Activated naive CD8-positive, alpha-beta T cell treated with anti-CD3 and anti-CD28 coated beads, Interleukin-2, amount 50 U/mL, for 16 hours (primary cell): ENCODE measurements at places on chromosomes 12 and 14.

- DNase-seq = peak; percentile 38
Measured at GRCh38 chr12:96177013-96177412, 17.2 kb upstream of the ELK3 start.

GRCh38 chr12:93135286-93136239 lies 206.5 kb upstream of the EEA1 start:
- no peak for DNase-seq

DNA sequence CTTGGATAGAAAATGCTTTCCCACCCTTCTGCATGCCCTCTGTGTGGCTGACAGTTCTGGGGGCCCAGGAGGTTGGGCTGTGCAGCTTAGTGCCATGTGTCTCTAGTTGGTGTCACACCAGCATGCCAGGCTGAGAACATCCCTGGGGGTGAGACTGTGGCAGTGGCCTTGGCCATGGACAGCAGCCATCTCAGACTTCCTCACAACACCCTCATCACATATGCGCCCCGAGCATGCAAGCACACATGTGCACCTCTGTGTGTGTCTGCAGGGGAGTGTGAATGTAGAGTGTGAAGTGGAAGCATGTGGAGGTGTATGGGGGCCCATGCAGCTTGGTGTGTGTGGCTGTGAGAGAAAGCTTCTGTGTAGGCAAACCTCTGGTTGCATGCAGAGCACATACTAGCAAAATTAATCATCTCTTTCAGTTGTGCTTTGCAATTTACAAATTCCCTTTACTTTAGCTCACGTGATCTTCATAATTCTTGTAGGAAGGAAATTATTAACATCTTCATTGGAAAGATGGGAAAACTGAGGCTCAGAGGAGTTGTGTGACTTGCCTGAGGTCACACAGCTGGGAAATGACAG lies 8.4 kb downstream of the ASIC1 start:
- no peak for DNase-seq

GRCh38 chr14:93926245-93926872 lies 785 bp upstream of the FAM181A start:
- DNase-seq = no peak

DNA sequence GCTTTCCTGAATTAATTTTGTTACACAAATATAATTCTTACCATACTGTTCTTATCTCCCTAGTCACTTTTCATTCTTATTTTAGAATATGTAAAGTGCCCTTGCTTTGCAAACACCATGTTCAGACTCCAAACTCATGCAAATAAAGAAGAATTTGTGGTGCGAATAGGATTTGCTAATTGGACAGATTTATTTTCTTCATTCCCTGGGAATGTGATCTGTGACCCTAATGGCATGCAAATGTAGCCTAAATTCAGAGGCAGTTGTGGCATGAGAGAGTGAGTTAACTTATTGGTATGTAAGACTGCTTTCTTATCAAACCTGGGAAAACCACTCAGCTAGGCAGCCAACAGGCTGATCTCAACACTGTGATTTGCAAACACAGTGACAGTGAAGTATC lies 10.0 kb downstream of the CAPZA3 start:
- no peak for DNase-seq

GRCh38 chr14:79352076-79352630 lies 859.2 kb downstream of the DIO2 start:
- DNase-seq = no peak

DNA sequence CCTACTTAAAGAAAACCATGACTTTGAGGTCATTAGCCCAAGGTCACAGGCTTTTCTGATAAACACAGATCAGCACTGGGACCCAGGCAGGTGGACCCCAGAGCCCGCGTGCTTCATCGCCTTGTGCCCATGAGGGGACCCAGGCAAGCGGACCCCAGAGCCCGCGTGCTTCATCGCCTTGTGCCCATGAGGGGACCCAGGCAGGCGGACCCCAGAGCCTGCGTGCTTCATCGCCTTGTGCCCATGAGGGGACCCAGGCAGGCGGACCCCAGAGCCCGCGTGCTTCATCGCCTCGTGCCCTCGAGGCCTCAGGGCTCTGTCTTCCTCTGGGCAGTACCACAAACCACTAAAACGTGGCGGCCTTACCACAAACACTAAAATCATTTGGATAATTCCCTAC lies 31.7 kb downstream of the STX2 start:
- DNase-seq = no peak

GRCh38 chr14:59707778-59708561 lies 131.4 kb upstream of the CCDC175 start:
- no peak for DNase-seq

DNA sequence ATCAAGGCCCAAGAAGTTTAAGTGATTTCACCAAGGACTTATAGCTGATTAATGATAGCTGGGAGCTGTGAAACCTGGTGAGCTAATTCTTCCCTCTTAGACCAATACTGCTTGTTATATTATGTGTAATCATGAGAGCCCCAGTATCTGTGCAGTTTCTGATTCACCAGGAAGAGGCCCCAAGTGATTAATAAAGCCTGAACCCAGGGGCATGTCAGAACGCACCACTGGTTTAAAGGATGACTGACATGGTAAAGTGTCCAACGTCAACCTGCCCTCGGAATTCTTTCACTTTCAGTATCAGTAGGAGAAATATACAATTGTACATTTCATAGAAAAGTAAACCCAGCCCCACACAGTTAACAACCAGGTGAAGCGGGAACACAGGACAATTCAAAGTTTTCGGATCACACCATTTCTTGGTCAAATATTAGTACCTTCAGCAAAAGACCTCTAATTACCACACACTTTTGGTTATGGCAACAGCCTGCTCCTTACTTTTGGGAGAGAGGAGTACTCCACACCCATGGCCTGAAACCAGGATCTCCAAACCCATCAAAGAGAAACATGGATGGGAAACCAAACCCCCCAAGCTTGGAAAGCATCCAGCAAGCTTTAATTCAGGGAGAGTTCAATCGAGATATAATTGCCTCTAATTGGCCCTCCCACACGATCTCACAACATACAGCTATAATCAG lies 28.5 kb downstream of the TMCC3 start:
- no peak for DNase-seq

DNA sequence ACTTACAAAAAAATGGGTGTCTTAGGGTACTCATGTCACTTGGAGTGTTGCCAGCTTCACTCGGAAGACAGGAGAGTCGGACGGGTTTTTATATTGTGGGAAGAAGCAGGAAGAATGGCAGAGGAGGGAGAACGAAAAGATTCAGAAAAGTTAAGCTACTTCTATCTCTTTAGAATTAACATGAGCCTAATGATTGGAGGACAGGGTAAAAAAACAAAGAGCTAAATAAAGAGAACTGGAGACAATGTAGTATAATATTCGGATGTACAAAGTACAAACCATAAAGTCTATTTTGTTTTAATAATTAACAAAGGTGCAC lies 43.9 kb downstream of the EFCAB11 start:
- DNase-seq = no peak

DNA sequence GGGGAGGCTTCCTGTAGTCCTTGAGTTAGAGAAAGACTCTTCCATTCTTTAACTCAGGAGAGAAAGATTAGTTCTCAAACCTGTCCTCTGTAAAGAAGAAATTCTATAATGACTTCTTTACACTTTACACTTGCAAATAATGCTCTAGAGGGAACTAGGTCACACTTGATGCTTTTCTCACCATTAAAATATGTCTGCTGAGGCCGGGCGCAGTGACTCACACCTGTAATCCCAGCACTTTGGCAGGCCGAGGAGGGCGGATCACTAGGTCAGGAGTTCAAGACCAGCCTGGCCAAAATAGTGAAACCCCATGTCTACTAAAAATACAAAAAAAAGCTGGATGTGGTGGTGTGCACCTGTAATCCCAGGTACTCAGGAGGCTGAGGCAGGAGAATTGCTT lies 6.3 kb downstream of the NTN4 start:
- DNase-seq = no peak

DNA sequence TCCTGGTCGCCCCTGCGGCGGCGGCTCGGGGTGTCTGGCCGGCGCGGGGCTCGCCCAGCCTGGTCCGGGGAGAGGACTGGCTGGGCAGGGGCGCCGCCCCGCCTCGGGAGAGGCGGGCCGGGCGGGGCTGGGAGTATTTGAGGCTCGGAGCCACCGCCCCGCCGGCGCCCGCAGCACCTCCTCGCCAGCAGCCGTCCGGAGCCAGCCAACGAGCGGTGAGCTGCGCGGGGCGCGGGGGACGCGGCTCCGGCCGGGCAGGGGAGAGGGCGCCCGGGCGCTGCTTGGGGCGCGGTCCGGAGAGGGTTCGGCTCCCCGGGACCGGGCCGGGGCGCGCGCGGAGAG lies at the start of gene LGALS3:
TSS of gene LGALS3 (plus strand) at position 167 of the 342 bp plus-strand sequence. CDS start 8,122 bp downstream, outside the sequence.
- no peak for DNase-seq

DNA sequence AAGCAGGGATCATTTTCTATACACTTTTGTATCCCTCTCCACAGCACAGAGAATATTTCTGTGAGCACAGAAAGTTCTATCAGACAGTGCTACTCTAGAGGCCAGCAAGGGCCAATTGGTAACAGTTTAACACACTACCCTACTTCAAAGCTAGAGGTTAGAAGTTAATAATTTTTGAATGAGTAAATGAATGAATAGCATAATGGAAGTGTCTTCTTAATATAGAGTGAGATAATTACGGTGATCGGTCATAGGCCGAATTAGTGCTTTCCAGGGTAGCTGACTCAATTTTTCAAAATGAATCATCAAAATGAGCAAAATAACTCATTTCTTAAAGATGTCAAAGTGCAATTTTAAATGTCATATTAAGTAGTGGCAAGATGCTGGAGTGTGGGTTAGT lies 67.0 kb upstream of the CCDC198 start:
- no peak for DNase-seq

- no peak for DNase-seq
Measured at GRCh38 chr12:12327802-12328201, 22.2 kb downstream of the MANSC1 start.

- no peak for DNase-seq
Measured at GRCh38 chr12:51242876-51243275, 4.2 kb downstream of the DAZAP2 start.

DNA sequence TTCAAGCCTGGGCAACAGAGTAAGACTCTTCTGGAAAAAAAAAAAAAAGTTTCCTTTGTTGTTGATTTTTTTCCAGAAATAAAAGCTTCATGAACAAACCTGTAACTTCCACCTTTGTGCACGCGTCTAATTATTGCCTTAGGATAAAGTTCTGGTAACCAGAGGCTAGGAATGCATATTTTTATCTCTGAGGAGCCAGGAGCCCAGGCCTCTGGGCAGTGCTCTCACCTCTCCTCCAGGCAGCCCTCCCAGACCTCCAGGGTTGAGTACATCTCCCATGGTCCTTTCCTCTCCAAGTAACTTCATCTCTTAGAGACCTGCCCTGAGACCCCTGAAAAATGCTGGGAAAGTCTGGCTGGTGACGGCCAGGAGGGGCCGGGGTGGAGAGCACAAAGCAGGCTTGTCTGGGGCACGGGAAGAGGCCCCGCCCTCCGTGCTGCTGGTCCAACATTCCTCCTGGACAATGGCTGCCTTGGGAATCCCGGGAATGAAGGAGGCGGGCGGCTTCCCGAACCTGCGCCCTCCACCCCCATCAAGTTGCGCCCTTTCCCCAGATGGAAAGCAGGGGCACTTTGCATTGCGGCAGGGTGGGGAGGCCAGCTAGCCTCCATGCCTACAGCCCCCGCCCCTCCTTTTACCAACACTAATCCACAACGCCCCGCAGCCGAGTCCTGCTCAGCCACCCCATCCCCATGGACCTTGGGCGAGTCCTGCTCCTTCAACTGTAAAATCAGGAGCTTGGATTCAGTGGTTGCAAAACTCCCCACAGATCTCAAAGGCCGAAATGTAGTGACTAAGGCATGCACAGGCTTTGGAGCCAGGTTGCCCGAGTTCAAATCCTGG lies 7.3 kb upstream of the FIGNL2 start:
- no peak for DNase-seq

DNA sequence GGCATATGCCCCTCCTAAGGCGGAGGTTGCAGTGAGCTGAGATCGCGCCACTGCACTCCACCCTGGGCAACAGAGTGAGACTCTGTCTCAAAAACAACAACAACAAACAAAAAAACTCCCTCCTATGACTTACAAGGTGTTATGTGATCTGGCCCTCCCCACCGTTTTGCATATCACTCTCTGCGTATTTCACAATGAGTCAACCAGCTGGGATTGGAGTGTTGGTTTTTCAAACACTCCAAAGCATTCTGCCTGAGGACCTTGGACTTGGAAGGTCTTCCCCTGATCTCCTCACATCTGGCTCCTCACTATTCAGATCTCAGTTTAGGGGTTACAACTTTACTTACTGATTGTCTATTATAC lies 14.0 kb downstream of the MANSC1 start:
- DNase-seq = no peak

- no peak for DNase-seq
Measured at GRCh38 chr12:104000807-104001434, 35.2 kb downstream of the TDG start.

DNA sequence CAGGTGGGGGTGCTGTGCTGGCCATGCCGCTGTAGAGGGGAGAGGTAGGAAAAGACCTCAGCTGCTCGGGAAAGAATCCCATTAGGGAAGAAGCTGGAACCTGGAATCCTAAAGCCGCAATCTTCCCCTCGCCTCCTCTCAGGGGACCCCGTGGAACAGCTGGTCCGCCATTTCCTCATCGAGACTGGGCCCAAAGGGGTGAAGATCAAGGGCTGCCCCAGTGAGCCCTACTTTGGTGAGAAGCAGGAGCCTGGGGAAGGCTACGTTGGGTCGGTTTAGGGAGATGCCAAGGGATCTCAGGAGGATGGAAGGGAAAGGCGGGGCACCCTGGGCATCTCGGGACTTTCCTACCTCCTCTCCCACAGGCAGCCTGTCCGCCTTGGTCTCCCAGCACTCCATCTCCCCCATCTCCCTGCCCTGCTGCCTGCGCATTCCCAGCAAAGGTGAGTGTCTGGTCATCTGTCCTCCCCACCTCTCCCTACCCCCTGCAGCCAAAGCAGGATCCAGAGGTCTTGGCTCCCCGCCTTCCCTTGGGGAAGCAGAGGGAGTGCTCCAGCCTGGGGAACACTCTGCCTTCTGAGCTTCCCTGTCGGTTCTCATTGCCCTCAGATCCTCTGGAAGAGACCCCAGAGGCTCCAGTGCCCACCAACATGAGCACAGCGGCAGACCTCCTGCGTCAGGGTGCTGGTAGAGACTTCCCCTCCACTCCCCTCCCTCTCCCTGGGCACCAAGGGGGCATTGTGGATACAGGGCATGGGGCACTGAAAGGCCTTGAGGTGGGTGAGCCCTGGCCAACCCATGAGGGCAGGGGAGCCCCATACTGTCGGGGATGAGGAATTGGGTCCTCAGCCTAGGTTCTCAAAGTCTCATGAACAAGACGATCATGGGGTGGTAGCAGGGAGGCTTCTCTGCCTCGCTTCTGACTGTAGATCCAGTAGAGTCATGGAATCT lies 12.4 kb downstream of the TNS2 start:
- DNase-seq = no peak

DNA sequence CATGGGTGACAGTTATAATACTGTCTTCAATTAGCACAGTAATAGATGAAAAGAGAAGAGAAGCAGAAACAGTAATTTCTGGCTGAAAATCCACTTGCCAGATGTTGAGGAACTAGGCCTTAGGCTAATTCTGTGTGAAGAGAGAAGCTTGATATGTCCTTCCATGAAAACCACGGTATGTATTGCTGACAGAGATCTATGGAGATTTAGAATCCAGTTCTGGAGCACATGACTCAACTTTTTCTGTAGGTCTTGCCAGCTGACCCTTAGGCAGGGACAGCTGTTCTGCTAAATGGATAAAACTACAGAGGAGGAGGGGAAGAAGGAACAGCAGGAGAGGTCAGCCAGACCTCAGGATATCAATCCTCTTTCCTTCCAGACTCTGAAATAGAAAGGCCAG lies 211.5 kb downstream of the PRKD1 start:
- DNase-seq = no peak

GRCh38 chr14:33432407-33433023 lies 493.8 kb downstream of the NPAS3 start:
- DNase-seq = no peak

GRCh38 chr14:104768437-104769323 lies 15.7 kb downstream of the SIVA1 start:
- DNase-seq = peak; percentile 80

- DNase-seq = no peak
Measured at GRCh38 chr12:6315704-6316597, 5.5 kb downstream of the PLEKHG6 start.
